ENCODE measurements at places on chromosomes 7 and 10.

DNA sequence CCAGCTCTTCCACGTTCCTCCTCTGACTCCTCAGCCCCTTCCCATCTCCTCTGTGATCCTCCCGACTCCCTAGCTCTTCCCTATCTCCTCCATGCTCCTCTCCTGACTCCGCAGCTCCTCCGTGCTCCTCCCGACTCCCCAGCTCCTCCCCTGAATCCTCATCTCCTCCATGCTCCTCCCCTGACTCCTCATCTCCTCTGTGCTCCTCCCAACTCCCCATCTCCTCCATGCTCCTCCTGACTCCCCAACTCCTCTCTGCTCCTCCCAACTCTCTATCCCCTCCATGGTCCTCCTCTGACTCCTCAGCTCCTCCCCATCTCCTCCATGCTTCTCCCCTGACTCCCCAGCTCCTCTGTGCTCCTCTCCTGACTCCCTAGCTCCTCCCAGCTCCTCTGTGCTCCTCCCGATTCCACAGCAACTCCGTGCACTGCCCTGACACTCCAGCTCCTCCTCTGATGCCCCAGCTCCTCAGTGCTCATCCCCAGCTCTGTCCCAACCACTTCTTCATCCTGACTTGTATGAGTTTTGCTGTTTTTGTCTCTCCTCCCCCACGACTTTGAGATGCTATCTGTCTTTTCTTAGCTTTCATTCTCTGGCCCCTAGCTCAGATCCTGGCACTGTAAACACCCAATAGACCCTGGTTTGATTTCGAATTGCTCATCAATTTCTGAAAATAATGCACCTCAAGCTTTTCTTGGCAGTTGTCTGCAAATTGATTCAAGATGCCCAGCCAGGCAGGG is 38.3 kb downstream of the OAT start:
- no peak for DNase-seq

DNA sequence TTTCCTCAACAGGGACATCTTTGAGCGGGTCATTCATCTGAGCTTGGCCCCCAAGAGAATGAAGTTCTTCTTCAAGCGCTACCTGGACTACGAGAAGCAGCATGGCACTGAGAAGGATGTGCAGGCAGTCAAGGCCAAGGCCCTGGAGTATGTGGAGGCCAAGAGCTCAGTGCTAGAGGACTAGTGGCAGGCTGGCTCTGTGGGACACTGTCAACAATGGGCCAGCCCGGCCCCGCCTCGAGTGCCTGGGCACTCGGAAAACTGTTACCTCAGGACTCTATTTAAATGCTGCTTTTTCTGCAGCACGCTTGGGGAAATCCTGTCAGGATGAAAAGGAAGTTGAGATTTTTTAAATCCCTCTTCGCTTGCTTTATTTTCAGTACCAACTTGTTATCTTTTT is 6.8 kb downstream of the CALHM2 start:
- DNase-seq = no peak

- DNase-seq = no peak
Measured at GRCh38 chr10:14621037-14621436, 153.7 kb downstream of the FAM107B start.

DNA sequence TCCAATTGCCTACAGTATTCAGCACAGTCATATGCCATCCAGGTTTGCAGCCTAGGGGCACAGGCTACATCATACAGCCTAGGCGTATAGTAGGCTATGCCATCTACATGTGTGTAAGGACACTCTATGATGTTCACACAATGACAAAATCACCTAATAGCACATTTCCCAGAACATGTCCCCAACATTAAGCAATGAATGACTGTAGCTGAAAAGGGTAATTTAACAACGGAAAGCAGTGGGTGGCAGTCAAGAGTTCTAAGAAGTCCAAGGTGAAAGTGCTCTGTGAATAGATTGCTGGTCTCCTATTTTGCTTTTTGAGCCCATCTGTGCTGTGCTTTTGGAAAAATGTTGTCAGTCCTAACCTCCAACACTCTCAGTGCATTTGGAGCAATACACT is 162.6 kb downstream of the KLF6 start:
- DNase-seq = no peak

- DNase-seq = no peak
Measured at GRCh38 chr7:99396418-99397296, 11.7 kb downstream of the PDAP1 start.

DNA sequence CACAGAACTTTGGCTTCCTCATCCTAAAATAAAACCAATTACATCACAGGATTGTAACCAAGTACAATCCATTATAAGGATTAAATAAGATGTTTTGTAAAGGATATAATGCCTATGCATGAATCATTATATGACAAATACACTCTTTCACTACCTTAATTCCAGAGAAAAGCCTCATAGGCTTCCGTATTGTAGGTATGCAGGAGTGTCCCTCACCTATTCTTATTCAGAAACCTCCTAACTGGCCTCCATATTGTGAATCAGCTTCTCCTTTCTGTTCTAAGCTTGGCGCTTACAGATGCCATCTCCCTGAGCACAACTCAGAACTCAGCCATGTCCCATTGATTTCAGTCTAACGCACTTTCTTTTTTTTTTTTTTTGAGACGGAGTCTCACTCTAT is 69.6 kb upstream of the CAPZA2 start:
- DNase-seq = no peak

DNA sequence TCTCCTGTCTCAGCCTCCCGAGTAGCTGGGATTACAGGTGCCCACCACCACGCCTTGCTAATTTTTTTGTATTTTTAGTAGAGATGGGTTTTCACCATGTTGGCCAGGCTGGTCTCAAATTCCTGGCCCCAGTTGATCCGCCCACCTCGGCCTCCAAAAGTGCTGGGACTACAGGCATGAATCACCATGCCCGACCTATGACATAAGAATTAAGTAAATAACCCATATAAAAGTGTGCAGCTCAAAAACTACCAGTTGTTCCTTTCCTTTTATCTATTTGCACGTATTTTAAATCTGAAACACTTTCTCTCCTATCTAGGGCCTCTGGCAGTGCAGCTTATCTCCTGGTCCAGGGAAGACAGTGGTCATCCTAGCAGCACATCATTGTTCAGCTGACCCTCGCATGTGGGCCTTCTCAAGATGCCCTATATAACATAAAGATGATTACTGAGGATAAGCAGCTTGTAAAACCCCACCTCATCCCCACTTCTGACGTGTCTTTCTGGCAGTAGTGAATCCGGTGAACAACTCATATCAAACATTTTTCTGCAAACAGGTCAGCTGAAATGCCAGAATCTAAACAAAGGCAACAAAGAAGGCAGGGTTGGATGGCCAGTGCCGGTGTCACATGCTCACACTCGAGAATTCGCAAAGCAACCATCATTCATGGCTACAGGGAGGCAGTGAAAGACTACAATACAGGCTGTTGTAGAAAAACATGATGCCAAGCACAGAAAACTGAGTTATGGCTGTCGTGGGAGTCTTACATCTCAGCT is 36.0 kb upstream of the KCNIP2 start:
- DNase-seq = no peak

- no peak for DNase-seq
Measured at GRCh38 chr7:19121977-19122588, 4.6 kb upstream of the TWIST1 start.

- DNase-seq = no peak
Measured at GRCh38 chr7:24283897-24284698, at the start of gene NPY. NPY (plus strand) TSS chr7:24284190; CDS start chr7:24285241, 1,051 bp downstream.

DNA sequence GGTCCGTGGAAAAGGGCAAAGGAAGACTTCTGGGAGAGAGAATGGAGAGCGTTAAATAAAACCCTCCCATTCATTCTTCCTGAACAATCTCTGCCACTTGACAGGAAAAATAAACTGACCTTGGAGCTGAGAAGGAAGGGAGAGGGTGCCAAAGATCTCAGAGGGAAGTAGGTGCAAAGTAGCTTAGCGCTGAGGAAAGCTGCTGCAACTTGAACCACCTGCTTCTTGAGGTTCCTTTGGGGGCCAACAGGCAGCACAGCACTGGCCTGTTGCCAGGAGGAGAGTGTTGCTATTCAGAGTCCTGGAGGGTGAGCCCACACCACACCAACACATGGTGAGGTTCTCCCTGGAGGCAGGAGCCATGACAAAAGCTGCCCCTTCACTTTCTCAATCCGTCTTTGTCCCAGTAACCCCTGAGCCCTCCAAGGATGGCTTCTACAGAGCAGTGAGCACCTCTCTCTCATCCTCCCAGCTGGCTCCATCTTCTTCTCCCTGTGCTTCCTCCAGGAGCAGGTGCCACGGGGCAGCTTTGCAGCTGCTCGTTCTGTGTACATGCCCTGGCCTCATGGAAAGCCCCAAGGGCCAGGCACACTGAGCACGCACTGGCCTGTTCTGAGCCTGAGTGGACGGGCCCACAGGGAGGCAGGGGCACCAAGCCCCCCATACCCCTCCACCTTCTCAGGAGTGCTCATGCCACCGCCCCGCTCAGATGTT is 101.3 kb downstream of the STRA8 start:
- no peak for DNase-seq

GRCh38 chr7:157985636-157986035 is 602.0 kb downstream of the PTPRN2 start:
- no peak for DNase-seq

DNA sequence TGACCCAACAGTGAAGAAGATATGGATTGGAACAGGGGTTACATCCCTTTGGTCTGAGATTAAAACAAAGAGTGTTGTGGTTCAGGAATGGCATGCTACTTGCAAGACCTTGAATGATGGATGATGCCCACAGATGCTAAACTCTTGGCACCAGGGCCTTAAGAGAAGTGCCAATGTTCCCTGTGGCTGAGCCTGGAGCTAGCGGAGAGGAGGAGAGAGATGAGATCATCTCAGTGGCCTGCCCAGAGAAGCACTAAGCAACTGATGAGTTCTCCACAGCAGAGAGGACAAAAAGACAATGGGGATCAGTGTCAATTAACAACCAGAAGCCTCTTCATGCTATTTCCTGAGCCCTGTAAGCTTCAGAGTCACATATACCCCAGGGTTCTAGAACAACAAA is 97.8 kb downstream of the ELAPOR2 start:
- DNase-seq = no peak

DNA sequence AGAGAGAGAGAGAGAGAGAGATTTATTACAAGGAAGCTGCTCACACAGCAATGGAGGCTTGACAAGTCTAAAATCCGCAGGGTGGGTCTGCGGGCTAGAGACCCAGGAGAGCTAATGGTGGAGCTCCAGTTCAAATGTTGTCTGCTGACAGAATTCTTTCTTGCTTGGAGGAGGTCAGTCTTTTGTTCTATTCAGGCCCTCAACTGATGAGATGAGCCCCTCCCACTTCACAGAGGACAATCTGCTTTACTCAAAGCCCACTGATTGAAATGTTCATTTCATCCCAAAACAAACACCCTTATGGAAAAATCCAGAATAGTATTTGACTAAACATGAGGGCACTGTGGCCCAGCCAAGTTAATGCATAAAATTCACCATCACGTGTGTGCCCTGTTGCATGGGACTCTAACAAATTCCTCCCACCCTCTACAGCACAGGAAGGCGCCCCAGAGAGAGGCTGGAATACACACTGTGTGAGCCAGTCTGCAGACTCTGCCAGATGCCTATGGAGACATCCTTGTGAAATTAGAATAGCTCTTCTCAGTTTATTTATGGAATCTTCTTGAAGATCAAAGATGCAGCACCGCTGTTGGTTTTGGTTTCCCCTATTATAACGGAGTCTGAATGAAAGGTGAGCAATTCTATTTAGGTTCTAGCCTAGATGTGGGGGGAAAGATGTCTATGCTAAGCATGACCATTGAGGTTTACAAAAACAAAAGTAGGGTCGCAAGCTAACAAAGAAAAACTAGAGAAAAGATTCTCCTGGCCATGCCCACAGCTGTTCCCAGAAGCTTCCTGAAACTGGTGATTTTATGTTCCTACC is 123.0 kb upstream of the SFMBT2 start:
- DNase-seq = no peak

DNA sequence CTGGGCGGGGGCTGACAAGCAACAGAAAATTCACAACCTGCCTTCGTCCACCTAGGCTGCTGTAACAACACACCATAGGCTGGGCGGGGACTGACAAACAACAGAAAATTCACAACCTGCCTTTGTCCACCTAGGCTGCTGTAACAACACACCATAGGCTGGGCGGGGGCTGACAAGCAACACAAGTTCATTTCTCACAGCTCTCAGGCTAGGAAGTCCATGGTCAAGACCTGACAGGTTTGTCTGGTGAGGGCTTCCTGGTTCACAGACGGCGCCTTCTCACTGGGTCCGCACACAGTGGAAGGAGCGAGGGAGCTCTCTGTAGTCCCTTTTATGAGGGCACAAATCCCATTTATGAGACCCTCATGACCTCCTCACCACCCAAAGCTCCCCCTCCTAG is 52.2 kb downstream of the DIP2C start:
- no peak for DNase-seq

GRCh38 chr7:71144963-71145362 is 13.0 kb downstream of the GALNT17 start:
- no peak for DNase-seq

- DNase-seq = no peak
Measured at GRCh38 chr10:112115781-112116385, 67.7 kb downstream of the GPAM start.

- no peak for DNase-seq
Measured at GRCh38 chr10:132336064-132336746, 4.2 kb downstream of the LRRC27 start.

DNA sequence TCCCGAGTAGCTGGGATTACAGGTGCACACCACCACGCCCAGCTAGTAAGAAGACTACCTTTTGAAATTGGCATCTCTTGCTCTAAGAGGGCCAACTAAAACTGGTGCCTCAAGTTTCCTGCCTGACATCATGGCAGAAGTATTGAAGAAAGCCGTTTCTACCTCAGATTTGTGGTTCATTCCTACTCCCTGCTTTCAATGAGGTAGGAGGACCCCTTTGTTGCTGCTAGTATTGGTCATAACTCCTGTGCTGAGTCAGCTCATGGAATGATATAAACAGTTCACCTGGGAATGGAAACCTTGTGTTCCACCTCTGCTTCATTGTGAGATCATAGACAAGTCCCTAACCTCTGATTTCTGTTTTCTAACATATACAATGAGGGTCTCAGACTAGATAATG is 82.8 kb downstream of the CDK6 start:
- no peak for DNase-seq
